NCI-H524 (cell line): ENCODE measurements at places on chromosomes 11 and 22.

DNA sequence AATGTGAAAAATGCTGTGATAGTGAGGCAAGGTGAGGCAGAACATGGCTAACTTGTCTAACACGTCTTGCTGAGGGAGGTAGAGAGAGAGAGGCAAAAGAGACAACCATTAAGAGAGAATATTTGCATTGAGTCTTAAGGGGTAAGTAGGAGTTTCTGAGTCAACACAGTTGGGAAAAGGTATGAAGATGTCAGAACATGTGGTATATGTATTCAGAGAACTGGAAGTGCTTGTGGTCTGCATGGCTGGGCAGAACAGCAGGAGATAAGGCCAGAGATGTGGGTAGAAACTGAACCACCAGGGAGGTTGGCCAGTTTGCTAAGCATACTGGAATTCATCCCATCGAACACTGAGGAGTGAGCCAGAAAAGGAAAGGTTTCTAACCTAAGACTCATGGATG, 25.0 kb upstream of the SLC5A1 start:
- DNase-seq, result no peak

- DNase-seq, result peak; percentile 50
Observed at GRCh38 chr11:61587951-61588727, 7.3 kb upstream of the SYT7 start.

DNA sequence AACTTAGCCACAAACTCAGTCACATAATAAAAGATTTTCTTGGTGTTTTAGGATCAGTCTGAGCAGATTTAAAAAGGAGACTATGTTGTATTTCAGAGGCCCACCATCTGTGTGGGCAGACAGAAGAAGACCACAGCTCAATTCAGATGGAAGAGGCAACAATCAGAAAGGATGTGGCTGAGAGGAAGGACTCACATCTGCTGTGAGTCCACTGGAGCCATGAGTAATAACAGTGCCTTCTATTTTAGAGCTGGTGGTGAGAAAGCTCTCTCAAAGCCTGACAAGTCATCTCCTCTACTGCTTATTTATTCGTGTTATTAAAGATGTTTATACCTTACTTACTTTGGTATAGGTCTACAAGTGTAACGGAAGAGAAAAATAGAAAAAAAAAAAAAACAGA, 357.2 kb downstream of the OPCML start:
- DNase-seq, result no peak

GRCh38 chr22:48742191-48742555, 1085.5 kb downstream of the BRD1 start:
- DNase-seq, result no peak

DNA sequence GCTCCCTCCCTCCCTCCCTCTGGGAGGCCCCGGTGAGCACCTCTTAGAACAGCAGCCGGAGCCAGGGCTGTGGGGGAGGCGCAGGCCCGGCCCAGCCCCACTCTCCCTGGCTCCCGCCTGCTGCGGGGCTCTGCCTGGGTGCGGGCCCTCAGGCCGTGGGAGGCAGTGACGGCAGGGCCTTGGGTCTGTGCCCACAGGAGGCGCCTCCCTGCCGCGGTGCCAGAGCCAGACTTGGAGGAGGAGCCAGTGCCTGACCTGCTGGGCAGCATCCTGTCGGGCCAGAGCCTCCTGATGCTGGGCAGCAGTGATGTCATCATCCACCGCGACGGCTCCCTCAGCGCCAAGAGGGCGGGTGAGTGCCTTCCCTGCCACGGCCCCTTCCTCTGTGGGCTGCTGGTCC, 9.5 kb downstream of the IRF7 start:
- DNase-seq, result no peak

GRCh38 chr11:135075740-135076139, 663.7 kb upstream of the B3GAT1 start:
- DNase-seq, result no peak

DNA sequence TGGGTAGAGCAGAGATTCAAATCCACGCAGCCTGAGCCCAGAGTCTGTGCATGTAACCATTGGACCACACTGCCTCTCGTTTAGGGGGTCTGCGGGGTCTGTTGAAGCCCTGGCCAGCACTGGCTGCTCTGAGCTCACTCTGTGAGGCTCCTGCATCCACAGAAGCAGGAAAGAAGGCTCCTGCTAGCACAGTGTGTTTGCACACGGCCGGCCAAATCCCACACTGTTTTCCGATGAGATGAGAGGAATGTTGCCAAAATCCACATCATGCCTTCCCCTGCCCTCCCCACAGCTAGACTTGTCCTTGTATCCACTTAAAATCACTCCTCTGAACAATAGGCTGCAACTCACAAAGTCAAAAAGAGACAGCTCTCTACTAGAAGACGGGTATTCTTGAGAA, 10.6 kb upstream of the SLC22A12 start:
- DNase-seq, result no peak

DNA sequence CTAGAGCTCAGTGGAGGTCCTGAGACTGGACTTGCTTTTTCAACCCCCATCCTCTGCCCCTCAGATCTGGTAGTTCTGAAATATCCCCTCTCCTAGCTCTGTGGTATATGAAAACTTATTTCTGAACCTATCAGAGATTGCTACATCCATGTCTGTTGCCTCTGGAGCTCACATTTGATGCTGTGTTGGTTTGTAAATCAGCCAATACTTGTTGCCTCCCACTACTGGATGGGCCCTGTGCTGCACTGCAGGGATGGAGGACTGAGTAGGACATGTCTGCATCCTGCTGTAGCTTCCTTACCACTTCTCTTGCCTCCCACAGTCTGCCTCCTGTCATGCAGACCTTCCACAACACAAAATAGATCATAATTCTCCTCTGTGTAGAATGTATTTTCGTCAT, 5.2 kb downstream of the OLFML1 start:
- no peak for DNase-seq

DNA sequence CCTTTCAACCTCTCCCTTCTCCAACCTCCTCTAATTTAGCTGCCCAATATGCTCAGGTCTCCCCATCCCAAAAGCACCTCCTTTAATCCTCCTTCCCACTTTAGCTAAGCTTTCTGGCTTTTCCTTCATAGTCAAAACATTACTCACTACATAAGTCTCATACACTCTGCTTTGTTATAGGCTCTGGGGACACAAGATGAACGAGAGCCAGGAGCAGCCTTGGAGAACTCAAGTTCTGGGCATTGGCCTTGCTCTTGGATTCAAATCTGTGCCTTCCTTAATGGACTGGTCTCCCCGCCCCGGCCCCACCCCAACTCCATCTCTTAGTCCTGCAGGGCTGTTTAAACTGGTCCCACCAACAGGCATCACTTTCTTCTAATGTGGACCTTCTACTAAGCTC, 11.4 kb upstream of the HPX start:
- DNase-seq, result no peak

- peak; percentile 2 for DNase-seq
Observed at GRCh38 chr11:103927535-103927934, 108.9 kb upstream of the DDI1 start.

DNA sequence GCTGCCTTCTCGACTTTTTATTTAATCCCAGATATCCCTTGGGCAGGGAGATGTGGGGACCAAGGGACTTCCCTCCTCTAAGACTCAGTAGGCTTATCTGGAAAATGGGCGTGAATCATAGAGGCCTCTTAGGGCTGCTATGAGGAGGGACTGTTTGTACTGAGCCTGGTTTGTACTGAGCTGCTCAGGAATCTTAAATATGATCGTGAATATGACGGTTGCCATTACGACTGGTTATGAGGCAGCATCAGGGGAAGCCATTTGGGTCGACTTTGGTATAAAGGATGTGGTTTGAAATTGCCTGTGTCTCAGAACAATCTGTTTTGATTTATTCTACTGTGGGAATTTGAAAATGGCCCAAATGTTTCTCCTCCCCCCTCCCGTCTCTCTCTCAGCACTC, 20.6 kb downstream of the TSPAN18 start:
- DNase-seq, result no peak

GRCh38 chr11:112470355-112470754, 209.7 kb upstream of the PLET1 start:
- DNase-seq, result no peak

GRCh38 chr11:27864611-27865010, 164.4 kb upstream of the BDNF start:
- no peak for DNase-seq

DNA sequence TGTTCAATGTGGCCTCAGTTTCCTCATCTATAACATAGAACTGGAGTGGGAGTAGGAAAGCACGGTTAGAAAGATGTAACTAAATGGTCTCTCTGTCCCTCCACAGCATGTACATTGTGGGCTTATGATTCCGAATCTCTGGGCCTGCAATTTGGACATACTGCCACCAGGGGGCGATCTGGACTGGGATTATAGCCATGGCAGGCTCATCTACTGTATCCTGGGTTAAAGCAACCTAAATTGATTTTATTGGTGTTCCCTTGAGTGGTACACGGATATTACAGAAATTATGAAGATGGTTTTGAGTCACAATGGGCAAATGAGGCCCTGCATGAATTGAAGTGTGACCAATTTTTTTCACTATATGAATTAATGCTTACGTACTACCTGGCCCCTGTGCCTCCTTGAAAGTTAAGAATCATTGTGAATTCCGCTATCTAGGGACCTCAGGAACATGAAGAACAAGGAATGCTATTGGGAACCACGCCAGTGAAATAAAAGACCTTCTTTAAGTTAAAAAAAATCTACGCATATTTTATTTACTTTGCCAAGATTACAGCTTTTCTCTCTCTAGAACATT, 32.9 kb downstream of the TST start:
- DNase-seq, result peak; percentile 11

GRCh38 chr22:17984114-17984513, 40.2 kb downstream of the MICAL3 start:
- DNase-seq, result no peak

DNA sequence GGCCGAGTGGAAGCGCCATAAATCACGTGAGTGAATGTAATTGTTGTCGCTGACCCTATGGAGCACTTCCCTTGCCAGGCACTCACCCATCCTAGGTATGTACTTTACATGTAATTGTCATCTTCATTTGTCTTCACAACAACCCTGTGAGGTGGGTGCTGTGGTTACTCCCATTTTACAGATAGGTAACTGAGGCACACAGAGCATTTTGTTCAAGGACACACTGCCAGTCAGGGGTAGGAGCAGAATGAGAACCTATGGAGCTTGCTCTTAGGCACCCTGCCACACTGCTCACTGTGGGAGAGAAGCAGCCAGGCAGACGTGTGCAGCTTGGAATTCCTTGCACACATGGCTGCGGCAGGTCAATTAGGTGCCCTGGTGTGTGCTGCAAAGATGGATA, 785 bp upstream of the EFCAB6 start:
- DNase-seq, result no peak

GRCh38 chr11:47348859-47349258, 3.6 kb downstream of the MYBPC3 start:
- DNase-seq, result peak; percentile 75

DNA sequence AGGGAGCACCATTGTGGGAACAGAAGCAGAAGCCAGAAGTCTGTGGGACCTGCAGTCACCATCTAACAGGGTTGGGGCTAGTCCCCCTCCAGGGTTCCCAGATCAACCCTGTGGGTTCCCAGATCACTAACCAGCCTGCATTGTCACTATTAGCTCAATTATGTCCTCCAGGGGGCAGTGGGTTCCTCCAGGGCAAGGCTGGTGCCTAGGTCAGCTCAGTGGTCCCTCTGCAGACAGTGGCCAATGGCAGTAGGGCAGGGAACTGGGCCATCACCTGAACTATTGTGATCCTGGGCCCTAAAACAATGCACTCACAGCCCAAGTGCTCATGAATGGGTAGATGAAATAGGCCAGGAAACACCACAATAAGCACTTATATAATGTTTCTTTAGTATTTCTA, 18.8 kb upstream of the PRSS23 start:
- DNase-seq, result no peak

DNA sequence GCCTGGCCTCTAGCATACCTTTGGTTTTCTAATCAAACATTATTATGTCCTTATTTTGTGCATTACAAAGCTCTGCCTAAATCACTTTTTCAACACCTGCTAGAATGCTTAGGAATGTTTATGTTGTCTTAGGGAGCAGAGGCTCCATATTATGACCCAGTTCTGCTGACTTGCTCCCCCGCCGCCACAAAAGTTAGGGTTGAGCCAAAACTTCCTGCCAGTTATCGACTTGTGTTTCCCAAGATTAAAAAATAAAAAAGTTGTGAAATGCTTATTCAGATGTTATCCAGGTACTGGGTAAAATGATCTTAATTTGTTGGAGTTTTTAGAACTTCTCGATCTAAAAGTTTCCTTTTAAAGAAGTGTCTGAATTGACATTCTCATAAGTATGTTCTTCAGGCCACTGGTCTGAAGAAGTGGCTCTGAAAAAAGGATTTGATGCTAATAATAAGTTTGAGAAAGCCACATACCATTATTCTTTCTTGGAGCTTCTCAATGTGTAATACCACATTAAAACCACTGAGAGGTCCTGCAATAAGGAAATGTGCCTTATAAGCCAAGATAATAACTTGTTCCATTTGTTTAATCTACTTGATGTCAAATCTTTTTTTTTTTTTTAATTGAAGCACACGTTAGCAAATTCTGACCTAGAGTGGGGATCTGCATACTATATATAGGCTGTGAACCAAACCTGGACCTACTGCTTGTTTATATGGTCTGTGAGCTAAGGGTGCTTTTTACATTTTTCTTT, 2.2 kb downstream of the RNF185 start:
- no peak for DNase-seq

GRCh38 chr11:66332371-66333219, 3.6 kb downstream of the RIN1 start:
- DNase-seq, result no peak

DNA sequence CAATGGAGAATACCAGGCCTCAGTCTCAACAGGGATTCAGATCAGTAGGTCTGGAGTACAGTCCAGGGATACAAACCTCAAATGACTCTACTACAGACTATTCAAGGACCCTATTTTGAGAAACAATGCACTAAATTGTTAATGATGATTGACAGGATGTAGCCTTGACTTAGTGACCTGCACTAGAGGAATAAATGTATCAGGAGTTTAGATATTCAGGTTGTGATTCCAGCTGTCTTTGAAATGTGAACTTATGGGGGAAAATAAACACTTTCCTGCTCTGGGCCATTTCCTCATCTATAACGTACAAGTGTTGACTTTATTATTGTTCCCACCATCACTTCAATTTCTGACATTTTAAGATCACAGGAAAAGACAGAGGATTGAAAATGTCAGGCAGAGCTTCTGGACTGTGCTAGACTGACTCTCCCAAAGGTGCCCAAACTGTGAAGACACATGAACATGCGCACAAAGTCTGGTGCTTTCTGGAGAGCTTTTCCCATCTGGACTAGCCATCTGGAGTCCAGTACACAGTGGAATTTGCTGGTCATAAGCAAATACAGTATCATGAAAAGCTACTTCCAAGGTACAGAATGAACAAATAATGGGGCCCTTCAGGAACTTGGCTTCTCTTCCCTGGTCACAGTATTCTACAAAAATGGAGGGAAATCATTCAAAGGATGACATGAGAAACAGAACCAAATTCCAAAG, 110.4 kb downstream of the USP35 start:
- peak; percentile 51 for DNase-seq
